ENCODE measurements at places on chromosomes 3 and 15.

DNA sequence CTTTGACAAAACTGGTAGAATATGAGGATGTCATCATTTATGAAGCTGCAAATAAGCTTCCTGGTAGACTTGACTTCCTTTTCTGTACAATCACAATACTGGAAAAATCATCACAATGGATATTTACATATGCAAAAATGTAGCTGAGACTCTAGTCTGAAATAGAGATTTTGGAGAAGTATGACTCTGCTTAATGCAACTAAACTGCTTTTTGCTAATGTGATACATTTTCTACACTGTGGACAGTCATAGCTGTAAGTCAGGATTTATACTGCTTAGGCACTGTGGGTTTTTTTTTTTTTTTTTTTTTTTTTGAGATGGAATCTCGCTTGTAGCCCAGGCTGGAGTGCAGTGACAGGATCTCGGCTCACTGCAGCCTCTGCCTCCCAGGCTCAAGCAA lies 34.5 kb upstream of the ST3GAL6 start:
- no peak for DNase-seq

DNA sequence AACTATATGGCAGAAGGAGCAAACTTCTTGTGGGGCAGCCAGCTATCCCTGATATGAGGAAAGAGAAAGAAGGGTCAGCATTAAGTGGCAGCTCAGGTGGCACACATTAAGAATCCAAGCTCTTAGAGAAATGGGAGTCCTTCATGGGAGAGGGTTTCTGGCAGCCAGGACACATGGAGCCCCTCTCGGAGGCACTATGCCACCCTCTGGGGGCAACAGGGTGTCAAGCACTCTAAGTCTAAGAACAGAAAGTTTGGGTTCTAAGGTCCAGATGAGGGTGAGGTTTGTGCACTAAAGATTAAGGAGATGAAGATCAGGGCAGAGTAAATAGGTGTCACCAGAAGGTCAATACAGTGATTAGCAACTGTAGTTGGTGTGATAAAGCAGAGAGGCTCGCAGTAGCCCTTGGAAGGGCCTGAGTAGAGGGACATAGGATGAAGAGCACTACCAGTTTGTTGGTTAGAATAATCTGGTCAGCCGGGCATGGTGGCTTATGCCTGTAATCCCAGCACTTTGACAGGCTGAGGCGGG lies 89.3 kb downstream of the ST6GAL1 start:
- no peak for DNase-seq

DNA sequence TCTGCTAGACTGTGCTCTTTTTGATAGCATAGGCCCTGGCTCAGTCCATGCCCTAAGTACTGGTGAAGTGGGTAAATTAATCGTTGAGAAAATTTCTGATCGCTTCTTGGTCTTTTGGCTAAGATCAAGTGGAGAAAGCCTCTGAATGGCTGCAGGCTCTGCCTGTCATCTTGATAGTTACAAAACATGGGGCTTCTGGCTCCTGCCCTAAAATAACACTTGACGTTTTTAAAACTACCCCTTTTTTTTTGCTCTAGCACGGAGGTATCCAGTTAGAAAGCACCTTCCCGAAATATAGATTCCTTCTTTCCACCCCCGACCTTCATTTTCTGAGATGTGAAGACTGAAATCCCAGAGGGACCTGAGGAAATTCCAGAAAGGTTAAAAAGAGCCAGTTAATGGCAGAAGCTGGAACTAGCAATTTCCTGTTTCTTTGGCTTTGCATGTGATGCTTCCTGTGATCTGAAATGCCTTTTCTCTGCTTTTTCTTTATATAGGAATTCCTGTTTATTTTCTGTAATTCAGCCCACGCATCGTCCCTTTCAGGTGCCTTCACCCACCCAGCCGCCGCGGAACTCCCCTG lies 799 bp upstream of the C2CD4B start:
- DNase-seq: no peak

- DNase-seq: no peak
Measured at GRCh38 chr3:78926523-78926922, 841.3 kb downstream of the ROBO1 start.

DNA sequence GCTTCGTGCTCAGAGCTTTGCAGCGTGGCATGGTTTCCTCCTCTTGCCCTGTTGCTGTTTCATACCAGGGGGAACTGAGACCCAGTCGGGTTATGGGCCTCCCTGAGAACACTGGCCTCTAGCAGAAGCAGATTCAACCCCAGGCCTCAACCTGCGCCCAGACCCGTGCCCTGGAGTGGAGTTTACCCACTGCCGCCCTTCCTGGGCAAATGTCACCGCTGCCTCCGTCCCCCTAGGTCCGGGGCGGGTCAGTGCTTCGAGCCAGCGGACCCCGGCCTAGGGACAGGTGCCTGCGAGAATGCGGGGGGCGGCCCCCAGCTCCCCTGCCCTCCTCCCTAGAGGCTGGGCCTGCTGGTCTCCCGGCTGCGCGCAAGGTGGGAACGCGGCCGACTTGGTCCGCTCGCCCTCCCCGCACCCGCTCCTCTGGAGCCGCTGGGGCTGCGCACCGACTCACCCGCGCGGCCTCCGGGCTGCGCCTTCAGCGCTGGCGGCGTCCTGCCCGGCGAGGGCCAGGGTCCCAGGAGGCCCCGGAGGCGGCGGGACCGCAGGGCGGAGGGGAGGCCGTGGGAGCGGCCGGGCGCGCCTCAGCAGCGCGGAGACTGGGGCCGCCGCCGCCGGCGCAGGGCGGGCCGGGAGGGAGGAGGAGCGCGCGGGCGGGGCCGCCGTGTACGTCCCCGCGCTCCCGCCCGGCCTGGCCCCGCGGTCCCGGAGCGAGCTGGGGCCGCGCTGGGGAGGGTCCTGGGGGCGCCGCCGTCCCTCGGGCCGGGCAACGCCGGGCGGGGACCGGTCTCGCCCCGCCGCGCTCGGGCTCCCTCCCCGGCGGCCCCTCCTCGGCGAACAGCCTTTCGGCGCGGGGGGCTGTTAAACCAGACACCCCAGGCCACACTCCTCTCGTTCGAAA lies at the start of gene PIGZ:
PIGZ (minus strand) TSS at position 601 of the 901 bp plus-strand sequence. CDS start 16,802 bp downstream, outside the sequence.
- DNase-seq: peak; percentile 57

- DNase-seq: peak; percentile 4
Measured at GRCh38 chr3:67109651-67110204, 111.6 kb downstream of the KBTBD8 start.

GRCh38 chr3:192917404-192918274 lies at the start of gene MB21D2:
Gene MB21D2, minus strand, starts transcription at chr3:192917856. Its CDS starts 16 bp downstream, at chr3:192917840.
- DNase-seq: no peak

- no peak for DNase-seq
Measured at GRCh38 chr15:69979262-69979661, 118.5 kb downstream of the TLE3 start.

DNA sequence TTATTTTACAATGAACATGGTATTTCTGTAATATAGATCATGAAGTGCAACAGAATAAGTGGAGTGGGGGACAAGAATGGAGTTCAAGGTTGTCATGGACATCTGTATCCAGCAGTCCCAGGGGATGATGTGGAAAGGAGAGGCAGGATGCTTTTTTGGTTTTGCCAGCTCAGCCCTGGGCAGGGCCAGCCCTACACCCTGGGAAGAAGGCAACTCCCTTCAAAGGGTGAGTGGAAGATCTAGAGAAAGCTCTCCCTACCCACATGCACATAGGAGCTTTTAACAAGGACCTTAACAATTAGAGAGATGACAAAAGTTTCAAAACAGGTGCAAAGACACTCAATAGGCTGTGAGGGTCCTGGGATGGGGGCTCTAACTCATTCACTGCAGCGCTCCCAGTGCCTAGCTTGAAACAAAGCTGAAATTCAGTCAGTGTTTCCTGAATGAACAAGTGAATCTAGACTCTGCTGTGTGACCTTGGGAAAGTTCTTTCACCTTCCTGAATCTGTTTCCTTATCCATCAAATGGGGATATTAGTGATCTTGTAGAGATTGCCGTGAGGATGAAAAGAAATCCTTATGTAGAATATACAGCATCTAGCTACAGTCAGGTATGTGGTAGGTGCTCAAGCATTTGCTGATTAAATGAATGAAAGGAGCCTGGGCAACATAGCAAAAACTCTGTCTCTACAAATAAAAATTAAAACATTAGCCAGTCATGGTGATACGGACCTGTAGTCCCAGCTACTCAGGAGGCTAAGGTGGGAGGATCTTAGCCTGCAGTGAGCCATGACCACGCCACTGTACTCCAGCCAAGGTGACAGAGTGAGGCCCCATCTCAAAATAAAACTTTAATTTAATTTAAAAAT lies 14.3 kb downstream of the BHLHE40 start:
- DNase-seq: no peak

DNA sequence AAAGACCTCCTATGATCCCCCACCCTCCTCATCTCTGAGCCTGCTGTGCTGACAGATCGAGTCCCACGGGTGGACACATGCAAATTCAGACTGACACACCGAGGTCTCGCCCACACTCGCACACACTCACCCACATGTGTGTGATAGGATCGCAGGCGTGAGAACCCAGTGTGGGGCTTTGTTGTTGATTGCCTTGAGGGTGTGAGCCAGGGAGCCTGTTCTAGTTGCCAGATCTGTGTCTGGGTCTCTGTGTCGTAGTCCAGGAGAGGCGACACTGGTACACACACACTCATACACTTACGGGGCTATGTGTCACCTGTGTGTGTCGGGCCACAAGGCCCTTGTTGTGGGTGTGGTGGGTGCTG lies 2.0 kb downstream of the EPHB3 start:
- DNase-seq: no peak

GRCh38 chr3:113132571-113132996 lies 78.8 kb upstream of the BOC start:
- DNase-seq: no peak

DNA sequence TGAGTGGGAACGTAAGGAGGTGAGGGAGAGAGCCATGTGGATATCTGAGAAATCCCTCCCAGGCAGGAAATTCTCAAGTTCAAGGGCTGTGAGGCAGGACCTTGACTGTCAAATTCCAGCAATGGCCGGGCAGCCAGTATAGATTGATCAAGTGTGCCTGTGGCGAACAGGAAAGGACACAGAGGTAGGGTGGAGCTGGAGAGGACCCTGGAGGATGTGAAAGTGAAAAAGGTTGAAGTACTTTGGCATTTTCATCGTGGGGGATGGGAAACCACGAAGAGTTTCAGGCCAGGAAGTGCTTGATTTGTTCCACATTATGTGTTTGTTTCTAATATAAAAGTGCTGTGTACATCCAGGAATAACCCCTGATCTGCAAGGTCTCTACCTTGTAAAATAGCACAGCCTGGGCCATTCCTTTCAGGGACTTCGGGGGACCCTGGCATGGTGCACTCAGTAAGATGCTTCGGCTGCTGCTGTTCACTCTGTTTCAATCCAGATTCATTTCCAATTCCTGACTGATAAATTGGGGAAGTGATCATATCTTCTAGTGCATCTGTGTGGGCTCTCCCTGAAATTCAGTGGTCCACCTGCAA lies 156.6 kb downstream of the MCTP2 start:
- DNase-seq: no peak

GRCh38 chr3:31878231-31878838 lies 102.7 kb downstream of the OSBPL10 start:
- no peak for DNase-seq

GRCh38 chr3:27387625-27388024 lies 18.4 kb upstream of the NEK10 start:
- no peak for DNase-seq

GRCh38 chr3:112319516-112320276 lies 13.3 kb upstream of the CD200 start:
- no peak for DNase-seq

DNA sequence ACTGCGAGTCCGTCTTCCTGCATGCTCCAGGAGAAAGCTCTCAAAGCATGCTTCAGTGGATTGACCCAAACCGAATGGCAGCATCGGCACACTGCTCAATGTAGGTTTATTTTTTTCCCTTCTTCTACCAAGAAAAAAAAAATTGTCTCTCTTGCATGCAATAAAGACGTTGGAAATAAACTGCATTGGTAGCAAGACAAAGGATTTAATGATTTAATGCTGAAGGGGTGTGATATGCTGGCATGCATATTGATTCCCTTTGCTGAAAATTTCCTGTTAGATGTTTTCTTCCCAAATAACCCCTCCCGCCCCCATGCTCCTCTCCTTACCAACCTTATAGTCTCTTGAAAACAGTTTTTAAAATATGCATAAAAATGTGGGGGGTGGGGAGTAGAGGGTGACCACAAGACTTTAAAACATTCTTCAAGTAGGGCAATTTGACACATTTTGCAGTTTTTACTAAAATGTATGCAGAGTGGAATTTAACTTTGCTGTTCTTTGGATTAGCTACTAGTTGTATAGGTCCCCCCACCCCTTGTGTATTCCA lies 799 bp downstream of the RARB start:
- DNase-seq: no peak

GRCh38 chr3:47113669-47114365 lies 50.1 kb downstream of the SETD2 start:
- no peak for DNase-seq

GRCh38 chr3:177197727-177198460 lies 612 bp upstream of the TBL1XR1 start:
- DNase-seq: peak; percentile 80

DNA sequence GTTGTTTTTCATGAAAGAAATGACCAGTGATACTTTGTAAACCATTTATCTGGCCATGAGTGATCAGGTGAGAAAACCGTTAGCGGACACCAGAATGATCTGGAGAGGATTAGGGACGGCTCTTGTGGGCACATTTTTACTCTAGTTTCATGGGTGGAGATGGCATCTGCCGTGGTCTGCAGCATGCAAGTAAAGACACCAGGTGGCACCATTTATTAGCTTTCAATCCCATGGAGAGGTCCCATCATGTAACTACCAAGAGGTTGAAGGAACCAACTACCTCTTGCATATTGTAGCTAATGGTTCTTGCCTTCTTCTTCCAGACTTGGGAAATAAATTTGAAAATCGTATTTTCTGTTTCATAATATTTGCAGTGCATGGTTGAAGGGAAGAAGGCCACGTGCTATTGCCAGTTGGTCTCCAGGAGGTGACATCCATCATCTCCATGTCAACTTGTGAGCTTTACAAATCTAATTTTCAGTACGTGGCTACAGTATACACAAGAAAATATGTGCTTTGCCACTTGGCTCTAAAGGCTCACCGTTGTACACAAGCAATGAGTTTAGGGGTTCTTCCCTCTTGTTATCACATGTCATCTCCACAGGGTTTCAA lies 1.5 kb upstream of the MAPKBP1 start:
- peak; percentile 76 for DNase-seq

- DNase-seq: no peak
Measured at GRCh38 chr15:25909806-25910205, 46.7 kb upstream of the ATP10A start.

DNA sequence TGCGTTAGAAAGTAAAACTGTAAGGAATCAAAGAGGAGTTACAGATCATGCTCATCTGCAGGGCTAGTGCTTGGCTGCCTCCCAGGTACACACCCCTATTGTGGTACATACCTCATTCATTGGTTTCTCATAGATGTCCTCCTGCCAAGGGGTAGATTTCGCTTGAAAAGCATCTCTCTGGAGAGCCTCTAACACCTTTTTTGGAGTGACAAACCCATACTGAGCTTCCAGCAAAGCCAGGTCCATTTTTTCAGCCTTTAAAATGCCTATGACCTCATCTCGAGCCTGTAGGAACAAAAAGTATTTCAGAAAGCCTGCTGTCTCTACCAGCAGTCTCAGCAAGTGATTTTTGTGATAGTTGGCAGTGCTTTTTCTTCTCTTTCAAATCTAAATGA lies 112.1 kb downstream of the CMSS1 start:
- DNase-seq: no peak

GRCh38 chr3:158790901-158791589 lies 10.8 kb upstream of the MFSD1 start:
- DNase-seq: peak; percentile 87

GRCh38 chr3:172634948-172635347 lies 75.9 kb downstream of the NCEH1 start:
- DNase-seq: no peak

- DNase-seq: no peak
Measured at GRCh38 chr3:36814066-36814717, 49.8 kb upstream of the DCLK3 start.
